ENCODE measurements at places on chromosomes 5 and 9. TPM values are rescaled to one million over a fixed set of nuclear protein-coding genes. Genes with fewer than 3 reads are reported as not detected.

GRCh38 chr9:14869671-14870070, 40.6 kb downstream of the FREM1 start:
- no peak for DNase-seq

SLC6A3 gene
- not detected for total RNA-seq

SPAG8 gene
- 2.9 TPM for total RNA-seq

GRCh38 chr5:136001466-136001981, 27.3 kb upstream of the TGFBI start:
- no peak for DNase-seq

GRCh38 chr5:34002629-34003328, 5.1 kb downstream of the AMACR start:
- DNase-seq: no peak

- no peak for DNase-seq
Observed at GRCh38 chr9:137014166-137014565, 13.9 kb downstream of the ABCA2 start.

- DNase-seq: no peak
Observed at GRCh38 chr9:130927338-130927737, 11.7 kb downstream of the FIBCD1 start.

GRCh38 chr9:97397220-97397619, 14.7 kb upstream of the TDRD7 start:
- no peak for DNase-seq

DNA sequence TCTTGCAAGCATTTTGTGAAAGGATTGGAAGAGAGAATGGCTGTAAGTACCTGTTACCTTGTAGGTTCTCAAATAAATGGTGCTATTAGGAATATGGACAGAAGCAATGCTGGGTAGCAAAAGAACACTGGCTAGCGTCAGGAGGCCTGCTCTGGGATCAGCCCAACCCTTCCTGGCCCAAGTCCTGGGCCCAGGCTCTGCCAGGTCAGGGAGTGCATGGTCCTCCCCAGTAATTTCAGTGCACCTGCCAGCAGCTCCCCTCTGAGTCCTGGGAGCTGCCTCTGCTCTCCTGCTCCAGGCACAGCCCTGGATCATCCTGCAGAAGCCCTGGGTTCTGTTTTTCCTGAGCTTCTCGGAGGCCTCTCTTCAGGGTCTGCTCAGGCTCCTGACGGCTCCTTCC, 89.5 kb upstream of the ARAP3 start:
- DNase-seq: no peak

C5orf46 gene
- total RNA-seq: not detected
